ENCODE measurements at places on chromosomes 12 and 14.

GRCh38 chr14:49966304-49966809 lies 73.5 kb downstream of the ARF6 start:
- DNase-seq: peak; percentile 80

DNA sequence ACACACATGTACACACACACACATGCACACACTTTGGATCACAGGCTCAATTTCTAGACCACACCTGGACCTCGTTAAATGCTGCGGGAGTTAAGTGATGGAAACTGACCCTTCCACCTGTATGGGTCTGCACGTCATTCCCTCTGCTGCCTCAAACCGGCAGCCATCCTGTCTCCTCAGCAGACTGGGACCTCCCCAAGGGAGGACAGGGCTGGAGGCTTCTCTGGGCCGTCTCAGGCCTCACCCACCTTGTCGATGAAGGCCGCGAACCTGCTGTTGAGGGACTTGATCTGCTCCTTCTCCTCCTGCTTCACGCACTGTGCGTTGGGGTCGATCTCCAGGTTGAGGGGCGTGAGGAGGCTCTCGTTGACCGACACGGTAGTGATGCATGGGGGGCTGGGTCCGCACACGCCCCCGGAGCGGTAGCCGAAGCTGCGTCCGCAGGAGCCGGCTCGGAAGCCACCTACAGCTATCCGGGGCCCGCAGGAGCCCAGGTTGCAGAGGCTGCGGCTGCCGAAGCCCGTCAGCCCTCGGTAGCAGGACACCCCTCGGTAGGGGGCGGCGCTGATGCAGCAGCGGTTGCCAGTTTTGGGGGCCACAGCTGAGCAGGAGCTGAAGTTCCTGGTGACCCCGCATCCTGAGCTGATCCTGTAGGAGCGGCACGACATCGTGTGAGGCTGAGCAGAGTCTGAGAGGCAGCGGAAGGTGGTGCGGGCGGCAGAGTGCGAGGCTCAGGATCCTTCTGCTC lies at the start of gene KRT85:
Gene KRT85 (minus strand): TSS at position 744 of the 748 bp plus-strand sequence. CDS start 76 bp downstream, at position 668.
- DNase-seq: no peak

DNA sequence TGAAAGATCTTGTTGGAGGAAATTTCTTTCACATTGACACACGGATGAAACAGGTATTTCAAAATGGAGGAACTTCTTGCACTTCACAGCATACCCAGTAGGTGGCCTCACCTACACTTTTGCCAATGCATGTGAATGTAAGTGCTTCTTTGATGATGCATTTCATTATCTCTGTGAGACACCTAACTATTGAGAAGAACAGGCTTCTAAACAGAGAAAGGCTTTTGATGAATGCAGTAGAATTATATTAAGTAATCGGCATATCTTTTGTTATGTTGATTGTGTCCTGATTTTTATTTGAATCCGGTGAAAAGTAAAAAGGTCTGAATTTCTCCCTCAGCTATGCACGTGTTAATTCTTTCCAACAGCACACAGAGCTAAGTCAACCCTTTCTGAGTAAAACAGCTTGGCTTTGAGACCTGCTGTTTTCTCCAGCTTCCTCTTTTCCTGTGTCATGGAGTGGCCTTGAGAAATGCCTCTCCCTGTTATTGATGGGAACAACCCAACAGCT lies 399.0 kb downstream of the NAV3 start:
- peak; percentile 46 for DNase-seq

GRCh38 chr14:64238631-64239030 lies 55.5 kb downstream of the ESR2 start:
- no peak for DNase-seq

GRCh38 chr12:120421701-120422100 lies 16.2 kb upstream of the COX6A1 start:
- no peak for DNase-seq

GRCh38 chr14:74505831-74506230 lies 12.3 kb downstream of the ISCA2 start:
- no peak for DNase-seq

DNA sequence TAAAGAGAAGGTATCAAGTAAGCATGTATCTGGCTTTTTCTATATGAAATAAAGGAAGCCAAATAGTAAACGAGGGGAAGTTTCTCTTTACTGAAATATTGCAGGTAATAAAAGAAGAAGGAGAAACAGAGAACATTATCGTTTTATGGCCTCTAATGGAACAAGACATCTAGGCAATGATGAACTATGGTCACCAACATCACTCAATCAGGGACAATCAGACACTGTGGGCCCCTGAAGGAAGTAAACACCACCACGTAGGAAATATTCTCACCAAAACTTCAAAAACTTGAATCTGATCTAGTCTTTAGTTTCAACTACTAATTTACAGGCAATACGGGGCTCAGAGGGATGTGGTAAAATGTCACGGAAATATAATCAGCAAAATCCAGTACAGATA lies 15.9 kb downstream of the HEBP1 start:
- no peak for DNase-seq

GRCh38 chr14:51225751-51226150 lies 14.3 kb upstream of the TMX1 start:
- no peak for DNase-seq

- DNase-seq: peak; percentile 75
These were observed 169.5 kb upstream of the RTL1 start for GRCh38 chr14:101072945-101073597.

- no peak for DNase-seq
These were observed 210.9 kb upstream of the ARID2 start for GRCh38 chr12:45518291-45519235.

DNA sequence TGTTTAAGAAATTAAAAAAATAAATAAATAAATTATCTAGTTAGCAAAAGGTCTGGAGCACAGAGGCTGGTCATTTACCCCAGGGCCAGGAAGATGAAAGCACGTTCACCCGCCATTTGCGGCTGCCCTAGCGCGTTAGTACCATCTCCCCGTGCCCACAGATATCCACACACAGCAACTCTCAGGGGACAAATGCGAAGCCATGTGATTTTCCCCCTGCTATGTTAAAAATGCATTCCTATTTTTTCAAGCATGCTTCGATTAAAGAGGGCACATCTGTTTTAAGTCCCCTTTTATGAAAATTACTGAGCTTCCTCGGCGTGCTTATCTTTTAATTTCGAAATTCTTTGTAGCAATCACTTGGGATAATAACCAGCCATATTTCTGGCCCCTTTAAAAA lies 56.9 kb upstream of the PIWIL1 start:
- no peak for DNase-seq

DNA sequence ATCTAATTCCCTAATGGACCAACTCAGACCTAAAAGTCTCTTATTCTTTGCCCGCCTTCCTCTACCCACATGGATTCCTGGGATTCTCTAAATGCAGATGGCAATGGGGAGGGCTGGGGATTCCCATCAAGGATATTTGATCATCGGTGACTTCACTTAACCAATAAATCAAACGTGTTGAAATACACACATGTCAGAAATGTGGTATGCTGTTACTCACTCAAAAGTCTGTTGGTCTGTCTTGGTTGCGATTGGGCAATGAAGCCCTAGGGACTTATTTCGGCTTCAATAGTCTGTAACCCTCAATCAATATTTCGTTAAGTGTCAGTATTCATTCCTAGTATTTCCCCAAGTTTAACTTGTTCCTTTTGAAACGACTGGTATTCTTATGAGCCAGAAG lies 117.2 kb upstream of the DIO3 start:
- DNase-seq: no peak

DNA sequence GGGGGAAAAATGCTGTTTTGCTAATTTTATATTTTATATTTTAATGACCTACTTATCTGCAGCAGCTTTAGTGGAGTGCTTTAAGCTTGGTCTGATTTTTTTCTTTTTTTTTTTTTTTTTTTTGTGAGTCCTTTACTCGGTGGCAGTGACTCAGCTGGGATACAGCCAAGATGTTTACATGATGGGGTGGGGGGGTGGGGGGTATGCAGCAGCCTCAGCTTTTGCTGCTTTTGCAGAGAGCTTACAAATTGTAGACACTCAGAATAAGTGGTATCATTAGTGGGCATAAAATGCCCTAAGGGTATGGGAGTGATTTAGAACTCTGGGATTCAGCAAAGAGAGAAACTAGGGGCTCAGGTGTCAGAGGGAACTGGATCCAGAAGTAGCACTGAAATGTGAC lies 38.2 kb upstream of the ARHGAP5 start:
- DNase-seq: no peak

GRCh38 chr12:131975228-131975627 lies 25.5 kb downstream of the EP400 start:
- no peak for DNase-seq

- no peak for DNase-seq
These were observed 266.9 kb downstream of the DUSP6 start for GRCh38 chr12:89085421-89085820.

Measured in colonic mucosa (tissue), 4 donors.